ENCODE measurements at places on chromosomes 1 and 21.

DNA sequence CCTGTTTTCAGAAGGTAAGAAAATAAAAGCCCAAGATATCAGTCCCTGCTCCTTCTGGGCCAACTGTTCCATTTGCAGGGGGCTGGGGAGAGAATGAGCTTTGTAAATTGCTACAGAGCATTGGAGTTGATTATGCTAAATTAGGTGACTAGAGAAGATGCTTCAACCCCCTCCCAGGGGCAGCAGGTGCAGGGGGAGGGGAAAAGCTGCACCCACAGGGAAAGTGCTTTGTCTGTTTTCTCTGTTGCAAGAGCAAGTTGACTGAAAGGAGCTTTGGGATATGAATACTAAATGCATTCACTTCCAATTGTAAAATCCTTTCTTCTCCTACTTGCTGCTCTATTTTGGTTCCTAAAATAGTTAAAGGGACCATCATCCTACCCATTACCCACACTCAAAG is 16.5 kb upstream of the PIGM start:
- DNase-seq: no peak

DNA sequence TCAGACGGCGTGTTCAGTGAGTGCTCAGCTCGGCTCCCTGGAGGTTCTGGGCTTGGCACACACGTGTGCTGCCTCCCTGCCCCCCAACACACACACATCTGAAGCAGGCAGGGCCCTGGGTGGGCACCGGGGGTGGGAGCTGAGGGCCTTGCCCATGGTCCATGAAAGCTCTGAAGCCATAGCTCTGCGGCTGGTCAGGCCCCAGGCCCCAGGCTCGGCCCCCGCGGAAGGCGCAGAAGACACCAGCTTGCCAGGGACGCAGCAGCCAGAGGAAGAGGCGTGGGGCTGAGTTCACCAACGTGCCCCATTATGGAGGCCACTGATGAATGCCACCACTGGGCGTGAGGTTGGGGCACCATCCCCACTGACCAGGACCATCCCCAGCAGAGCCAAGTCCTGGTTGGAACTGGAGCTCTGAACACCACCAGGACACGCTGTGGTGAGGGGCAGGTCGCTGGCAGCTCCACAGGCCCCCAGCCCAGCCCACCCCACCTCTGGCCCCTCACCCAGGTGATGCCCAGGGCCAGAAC is 4.2 kb downstream of the AURKAIP1 start:
- DNase-seq: no peak

GRCh38 chr1:89351597-89352311 is 12.1 kb upstream of the GBP6 start:
- DNase-seq: peak; percentile 89

DNA sequence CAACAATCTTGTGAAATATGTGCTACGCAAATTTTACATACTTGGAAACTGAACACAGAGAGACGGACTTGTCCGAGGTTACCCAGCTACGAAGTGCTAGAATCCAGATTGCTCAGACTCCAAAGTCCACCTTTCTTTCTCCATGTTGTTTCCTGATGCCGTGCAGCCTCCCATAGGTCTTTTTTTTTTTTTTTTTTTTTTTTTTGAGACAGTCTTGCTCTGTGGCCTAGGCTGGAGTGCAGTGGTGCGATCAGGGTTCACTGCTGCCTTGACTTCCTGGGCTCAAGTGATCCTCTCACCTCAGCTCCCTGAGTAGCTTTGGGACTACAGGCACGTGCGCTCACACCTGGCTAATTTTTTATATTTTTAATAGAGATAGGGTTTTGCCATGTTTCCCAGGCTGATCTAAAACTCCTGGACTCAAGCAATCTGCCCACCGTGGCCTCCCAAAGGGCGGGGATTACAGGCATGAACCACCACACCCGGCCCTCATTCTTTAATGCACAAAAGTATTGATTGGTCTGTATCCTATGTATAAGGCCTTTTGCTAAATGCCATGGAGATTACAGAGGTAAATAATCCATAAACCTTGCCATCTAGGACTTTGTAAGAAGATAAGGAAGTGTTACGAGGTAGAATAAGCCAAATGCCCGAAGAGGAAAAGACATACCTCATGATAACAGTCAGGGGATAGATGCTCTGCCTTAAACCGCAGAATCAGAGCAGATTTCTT is 92.8 kb downstream of the C1orf21 start:
- DNase-seq: no peak

GRCh38 chr1:33358114-33358794 is 37.4 kb upstream of the A3GALT2 start:
- DNase-seq: no peak

- DNase-seq: no peak
Measured at GRCh38 chr1:25802915-25803314, 2.9 kb downstream of the SELENON start.

DNA sequence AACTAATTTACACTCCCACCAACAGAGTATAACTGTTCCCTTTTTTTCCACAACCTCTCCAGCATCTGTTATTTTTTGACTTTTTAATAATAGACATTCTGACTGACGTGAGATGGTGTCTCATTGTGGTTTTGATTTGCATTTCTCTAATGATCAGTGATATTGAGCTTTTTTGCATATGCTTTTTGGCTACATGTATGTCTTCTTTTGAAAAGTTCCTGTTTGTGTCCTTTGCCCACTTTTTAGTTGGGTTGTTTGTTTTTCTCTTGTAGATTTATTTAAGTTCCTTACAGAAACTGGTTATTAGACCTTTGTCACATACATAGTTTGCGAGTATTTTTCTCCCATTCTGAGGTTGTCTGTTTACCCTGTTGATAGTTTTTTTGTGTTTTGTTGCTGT is 375.2 kb downstream of the MATN1 start:
- DNase-seq: no peak

DNA sequence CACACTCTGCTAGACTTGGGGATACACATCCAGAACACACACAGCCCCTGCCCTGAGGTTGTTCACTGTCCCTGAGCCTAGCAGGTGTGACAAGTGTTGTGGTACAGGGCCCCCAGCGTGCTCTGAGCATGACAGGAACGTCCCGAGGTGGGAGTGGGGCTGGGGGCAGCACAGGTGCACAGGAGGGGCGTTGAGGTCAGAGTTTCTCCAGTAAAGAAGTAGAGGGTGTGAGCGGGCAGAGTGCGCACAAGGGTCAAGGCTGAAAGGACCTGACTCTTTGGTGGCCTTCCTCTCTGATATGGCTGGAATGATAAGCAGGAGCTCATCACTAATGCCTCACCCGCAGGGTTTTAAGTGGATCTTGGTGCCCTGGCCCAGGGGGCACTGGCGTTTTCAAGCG is 1.3 kb upstream of the FALEC start:
- DNase-seq: no peak

DNA sequence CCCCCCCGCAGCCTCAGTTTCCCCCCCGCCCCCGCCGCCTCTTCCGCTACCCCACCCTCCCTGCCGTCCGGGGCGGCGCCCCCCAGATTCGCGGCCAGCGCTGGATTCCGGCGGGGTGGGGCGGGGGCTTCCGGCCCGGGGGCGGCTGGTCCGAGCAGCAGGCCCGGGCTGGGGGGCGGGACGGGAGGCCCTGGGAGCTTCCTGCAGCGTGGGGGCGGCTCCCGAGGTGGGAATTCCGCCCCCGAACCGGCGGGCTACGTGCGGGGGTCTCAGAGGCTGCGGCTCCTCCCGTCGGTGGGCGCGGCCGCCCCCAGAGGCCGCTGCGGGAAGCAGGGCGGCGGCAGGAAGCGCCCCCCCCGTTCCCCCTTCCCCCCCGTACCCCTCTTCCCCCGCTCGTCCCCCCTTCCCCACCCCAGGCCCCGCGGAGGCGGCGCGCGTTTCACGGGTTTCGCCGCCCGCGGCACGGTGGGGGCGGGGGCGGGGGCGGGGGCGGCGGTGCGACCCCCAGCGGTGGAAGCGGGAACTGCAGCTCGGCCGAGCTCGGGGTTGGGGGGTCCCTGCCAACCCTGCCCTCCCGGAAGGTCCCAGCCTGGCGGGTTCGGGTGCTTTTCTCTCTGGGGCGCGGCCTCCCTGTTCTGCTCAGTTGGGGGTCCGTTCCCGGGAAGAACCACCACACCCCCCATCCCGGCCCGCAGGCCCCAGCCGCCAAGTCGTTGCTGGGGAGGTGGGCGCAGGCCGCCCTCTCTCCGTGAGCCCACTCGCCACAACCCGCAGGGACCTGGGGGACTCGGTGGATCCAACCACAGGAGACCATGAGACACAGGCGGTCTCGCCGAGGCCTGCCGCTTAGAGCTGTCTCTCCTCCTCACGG is 76.3 kb downstream of the MORN1 start:
- DNase-seq: no peak

DNA sequence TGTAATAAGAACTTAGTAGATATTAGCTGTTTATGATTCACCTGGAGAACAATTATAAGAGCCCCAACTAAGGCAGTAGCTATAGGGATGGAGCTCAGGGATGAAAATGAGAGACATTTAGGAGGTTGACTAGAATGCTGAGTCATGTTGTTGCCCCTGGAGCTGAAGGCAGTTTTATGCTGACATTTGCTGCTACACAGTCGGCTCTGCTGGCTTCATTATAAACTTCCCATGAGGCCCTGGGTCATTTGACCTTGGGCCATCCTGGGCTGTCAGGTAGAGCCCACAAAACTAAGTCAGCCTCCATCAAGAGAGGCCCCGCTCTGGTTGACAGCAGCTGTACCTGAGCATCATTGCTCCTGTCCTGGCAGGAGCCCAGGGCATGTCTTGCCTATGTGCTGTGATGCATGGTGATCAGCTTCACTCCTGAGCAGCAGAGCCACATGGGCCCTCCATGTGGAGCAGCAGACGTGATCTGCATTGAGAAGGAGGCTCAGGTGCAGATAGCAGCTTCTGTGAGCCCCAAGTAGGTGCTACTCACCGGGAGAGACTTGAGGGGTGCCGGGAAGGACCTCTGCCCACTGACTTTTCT is 112.4 kb downstream of the TBX19 start:
- no peak for DNase-seq

DNA sequence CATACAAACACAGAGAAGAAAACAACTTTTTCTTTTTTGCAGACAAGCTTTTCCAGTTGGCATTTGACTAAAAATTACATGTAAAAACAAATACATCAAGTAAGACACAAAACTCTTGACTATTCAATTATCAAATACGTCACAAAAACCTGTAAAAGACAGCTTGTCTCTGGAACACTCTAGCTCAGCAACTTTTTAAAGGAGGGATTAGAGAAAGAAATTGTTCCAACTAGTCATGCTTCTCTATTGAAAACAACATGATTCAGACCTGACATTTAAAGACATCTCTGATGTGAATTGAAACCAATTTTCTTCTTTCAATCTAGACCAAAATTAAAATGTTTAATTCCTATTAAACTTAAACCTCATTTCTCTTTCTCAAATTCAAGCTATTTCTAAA is 30.3 kb downstream of the SMYD3 start:
- no peak for DNase-seq

- DNase-seq: peak; percentile 93
Measured at GRCh38 chr1:8218351-8219092, 99.4 kb upstream of the SLC45A1 start.

GRCh38 chr21:46056450-46056903 is 41.4 kb upstream of the COL6A2 start:
- no peak for DNase-seq

- DNase-seq: no peak
Measured at GRCh38 chr21:16081304-16081703, 351.5 kb downstream of the USP25 start.

GRCh38 chr1:242133796-242134195 is 134.9 kb upstream of the MAP1LC3C start:
- peak; percentile 95 for DNase-seq

DNA sequence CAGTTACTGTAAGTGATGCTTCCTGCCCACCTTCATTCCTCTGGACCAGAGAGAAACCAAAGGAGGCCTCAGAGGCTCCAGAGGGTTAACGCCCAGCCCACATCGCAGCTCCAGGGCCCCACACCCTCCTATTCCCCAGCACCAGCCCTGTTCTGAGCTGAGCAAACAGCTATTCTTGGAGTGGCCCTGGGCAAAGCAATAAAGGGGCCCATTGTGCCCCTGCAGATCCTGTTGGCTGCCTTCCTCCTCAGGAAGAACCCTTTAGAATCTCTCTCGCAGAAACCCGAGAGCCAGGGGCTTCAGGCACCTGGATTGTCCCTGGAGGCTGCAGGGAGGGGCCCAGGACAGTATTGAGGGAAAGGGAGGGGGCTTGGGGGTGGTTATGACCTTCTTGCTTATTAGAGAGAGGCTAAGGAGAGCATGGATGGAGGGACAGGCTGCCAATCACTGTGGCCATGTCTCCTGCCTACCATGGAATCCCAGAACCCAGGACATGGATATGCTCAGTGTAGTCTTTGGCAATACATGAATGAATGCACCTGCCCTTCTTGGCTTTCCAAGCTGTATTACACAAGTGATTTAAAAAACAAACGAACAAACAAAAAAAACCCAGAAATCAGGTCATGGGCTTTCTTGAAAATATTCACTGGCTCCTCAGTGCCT is 9.2 kb downstream of the PADI2 start:
- no peak for DNase-seq

GRCh38 chr1:210695026-210695425 is 366.3 kb downstream of the HHAT start:
- no peak for DNase-seq

DNA sequence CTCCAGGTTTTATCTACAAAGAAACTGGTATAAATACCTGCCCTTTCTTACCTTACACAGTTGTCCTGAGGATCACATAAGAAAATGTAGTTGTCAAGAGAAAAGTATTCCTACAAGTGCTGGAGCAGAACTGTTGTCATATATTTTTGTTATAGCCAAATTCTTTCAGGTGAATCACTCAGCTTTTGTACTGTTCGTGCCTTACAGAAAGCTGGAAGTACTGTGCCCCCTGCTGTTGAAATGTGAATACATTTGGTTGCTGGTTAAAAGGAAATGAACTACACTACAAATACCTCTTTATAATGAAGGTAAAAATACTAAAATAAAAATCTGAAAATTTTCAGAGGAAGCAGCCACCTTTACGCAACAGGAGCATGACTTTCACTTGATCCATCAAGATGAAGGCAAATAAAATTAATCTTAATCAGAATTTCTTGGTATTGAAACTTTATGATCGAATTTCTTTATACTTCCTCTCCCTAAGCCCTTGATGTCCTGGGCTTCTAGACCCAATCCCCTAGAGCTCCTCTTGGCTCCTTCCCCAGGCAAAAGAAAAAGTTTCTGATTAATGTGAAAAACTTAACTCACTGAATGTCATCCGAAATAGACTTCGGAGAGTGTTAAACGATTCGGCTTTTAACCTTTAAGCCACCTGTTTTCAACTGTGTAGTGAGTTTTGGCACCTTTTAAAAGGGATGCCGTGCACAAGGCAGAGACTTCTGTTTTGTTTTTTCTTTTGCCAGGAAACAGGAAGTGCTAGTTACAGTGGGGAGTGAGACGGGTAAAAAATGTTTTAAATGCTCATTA is 12.5 kb downstream of the CHML start:
- peak; percentile 50 for DNase-seq

DNA sequence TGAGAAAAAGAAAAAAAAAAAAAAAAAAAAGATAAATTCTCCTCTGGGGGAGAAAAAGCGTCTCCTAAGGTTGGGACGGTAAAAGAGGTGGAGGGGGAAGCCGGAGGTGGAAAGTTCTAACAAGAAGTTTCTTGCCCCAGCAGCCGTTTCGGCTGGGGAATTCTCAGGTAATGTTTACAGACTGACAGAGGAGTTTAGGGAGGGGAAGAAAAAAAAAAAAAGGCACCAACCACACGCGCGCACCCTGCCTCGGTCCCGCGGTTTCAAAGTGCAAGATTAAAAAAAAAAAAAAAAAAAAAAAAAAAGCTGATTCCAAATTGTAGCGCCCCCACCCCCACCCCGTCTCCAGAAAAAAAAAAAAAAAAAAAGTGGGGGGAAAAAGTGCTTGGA is 504 bp downstream of the DHRS3 start:
- no peak for DNase-seq

GRCh38 chr1:39387452-39387851 is 104.0 kb upstream of the BMP8A start:
- DNase-seq: no peak
